Activated CD4-positive, alpha-beta T cell treated with anti-CD3 and anti-CD28 coated beads for 48 hours (primary cell): ENCODE measurements at places on chromosomes 13 and 19.

DNA sequence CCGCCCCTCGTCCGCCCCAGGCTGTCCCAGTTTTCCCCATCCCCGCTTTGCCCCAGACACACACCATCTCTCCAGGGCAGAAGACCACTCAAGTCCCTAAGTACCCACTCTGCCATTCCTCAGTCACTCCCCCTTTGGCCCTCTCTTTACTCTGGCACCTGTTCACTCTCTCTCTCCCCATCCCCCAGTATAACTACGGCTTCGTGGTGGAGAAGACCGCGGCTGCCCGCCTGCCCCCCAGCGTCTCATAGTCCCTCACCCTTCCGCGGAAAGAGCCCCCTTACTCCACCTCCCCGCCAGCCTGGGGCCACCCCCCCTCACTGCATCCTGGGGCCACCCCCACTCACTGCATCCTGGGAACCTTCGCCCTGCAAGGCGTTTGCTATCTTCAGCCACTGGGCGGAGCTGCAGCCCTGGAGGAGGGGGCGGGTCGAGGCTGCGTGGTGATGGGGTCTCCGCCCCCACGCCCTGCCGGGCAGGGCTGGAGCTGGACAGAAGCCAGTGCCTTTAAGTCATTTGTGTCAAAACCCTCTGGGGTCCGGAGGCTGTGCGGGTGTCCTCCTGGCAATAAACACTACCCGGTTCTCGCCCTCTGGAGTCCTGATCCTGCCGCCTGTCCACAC lies 5.0 kb downstream of the MVB12A start:
- DNase-seq = peak; percentile 58

- DNase-seq = no peak
Observed at GRCh38 chr13:40192858-40193257, 473.6 kb downstream of the FOXO1 start.

DNA sequence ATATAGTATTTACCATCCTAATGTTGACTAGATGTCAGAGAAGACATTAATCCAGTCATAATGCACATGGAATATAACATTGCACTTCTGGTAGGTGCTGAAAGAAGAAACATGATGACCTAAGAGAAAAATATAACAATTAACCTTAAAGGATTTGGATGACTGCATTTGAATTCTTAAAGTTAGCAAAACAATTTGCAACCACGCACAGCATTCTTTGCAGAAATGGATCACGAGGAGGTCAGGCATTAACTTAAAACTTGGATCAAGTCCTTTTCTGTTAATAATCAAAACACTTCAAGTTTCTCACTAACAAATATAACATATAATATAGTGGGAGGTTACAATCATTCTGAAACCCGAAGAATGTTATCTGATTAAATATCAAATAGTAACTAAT lies 525.0 kb upstream of the SLITRK6 start:
- no peak for DNase-seq

GRCh38 chr19:30479231-30479630 lies 107.0 kb downstream of the ZNF536 start:
- DNase-seq = no peak
